Esophagus muscularis mucosa (tissue), 4 donors: ENCODE measurements at places on chromosomes 11 and 22. TPM values are rescaled to one million over a fixed set of nuclear protein-coding genes. Genes with fewer than 3 reads are reported as not detected.

The ARHGAP8 gene
- 0.58 TPM for total RNA-seq

The ELF5 gene
- total RNA-seq = not detected

The SPCS2 gene
- total RNA-seq = 98.7 TPM

The PAMR1 gene
- 5.0 TPM for total RNA-seq

The GALNT18 gene
- total RNA-seq = 29.1 TPM

The ALDH3B1 gene
- total RNA-seq = 11.5 TPM

The OR8D1 gene
- total RNA-seq = not detected

The RIMBP3B gene
- not detected for total RNA-seq

The GLYAT gene
- total RNA-seq = not detected

The FZD4 gene
- 42.3 TPM for total RNA-seq

The KRTAP5-1 gene
- not detected for total RNA-seq

- no peak for DNase-seq
Observed at GRCh38 chr11:119539583-119539982, 116.6 kb upstream of the THY1 start.

GRCh38 chr11:59174664-59175033, 2.7 kb downstream of the DTX4 start:
- no peak for DNase-seq

- DNase-seq = no peak
Observed at GRCh38 chr11:67352546-67353316, 615 bp downstream of the POLD4 start.

DNA sequence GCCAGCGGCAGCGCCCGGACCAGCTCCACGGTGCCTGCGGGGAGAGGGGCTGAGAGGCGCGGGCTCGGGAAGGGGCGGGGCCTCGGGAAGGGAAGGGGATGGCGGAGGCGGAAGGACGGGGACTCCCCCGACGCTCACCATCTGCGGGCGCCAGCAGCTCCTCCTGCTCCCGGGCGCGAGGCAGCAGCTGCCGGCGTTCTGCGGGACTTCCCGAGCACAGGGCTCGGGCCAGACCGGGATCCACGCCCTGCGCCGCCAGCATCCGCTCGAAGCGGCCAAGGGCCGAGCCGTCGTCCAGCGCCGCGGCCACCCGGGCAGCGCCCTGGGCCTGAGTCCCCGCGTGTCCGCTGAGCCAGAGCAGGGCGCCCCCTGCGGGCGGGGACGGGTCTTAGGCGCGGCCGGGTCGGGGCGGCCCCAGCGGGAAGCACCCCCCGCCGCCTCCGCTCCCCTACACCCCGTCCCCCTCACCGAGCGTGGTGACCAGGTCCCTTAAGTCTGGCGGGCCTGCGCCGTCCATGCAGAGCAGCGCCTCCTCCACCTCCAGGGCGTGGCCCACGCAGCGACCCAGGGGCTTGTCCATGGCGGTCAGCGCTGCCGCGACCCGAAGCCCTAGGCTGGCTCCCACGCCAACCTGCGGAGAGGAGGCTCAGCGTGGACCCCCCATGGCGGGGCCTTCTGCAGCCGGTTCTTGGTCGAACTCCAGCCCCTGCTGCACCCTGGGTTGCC, 873 bp upstream of the SCO2 start:
- DNase-seq = no peak

DNA sequence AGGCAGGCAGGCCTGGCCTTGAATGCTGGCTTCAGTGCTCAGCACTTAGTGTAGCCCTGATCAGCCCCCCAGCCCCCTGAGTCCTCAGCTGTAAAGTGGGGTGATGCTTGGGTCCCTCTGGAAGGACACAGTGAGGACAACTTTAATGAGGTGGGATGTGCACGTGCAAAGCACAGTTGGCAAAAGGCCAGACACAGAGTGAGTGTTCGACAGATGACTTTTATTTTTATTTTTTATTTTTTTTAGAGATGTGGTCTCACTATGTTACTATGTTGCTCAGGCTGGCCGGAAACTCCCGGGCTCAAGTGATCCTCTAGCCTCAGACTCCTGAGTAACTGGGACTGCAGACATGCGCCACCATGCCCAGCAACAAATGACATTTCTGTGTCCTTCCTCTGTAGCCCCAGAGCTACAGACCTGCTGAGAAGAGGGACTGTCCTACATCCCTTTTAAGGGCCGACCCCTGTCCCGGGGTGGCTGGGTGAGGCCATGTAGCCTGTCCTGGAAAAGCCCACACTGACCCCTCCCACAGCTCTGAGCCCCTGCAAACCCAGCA, 6.9 kb upstream of the C11orf96 start:
- DNase-seq = no peak

DNA sequence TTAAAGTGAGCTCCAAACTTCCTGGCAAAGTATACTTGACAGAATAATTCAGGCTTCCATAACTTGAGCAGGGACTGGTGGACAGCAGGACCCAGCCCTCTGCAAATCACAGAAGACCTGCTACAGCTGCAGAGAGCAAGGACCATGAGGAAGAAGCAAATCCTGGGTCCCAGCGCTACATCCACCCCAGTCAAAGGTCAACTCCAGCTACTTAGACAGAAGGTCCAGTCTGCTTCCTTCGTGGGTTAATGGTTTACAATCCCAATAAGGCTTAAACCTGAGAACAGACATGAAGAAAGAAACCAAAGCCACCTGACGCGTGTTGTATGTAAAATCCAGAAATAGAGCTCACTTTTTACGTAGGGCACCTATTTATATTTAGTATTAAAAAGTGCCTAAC, 57.7 kb downstream of the SHANK2 start:
- DNase-seq = no peak

DNA sequence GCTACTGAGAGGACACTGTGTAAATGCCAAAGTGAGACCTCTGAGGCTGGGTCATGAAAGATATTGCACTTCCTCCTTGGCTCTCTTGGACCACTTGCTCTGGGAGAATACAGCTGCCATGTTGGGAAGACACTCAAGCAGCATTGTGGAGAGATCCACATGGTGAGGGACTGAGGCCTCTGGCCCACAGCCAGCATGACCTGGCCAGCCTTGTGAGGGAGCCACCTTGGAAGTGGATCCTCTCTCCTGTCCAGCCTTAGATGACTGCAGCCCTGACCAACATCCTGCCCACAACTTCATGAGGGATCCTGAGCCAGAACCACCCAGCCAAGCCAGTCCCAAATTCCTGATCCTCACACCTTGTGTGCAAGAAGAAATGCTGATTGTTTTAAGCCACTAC, 30.4 kb downstream of the MB start:
- DNase-seq = no peak

DNA sequence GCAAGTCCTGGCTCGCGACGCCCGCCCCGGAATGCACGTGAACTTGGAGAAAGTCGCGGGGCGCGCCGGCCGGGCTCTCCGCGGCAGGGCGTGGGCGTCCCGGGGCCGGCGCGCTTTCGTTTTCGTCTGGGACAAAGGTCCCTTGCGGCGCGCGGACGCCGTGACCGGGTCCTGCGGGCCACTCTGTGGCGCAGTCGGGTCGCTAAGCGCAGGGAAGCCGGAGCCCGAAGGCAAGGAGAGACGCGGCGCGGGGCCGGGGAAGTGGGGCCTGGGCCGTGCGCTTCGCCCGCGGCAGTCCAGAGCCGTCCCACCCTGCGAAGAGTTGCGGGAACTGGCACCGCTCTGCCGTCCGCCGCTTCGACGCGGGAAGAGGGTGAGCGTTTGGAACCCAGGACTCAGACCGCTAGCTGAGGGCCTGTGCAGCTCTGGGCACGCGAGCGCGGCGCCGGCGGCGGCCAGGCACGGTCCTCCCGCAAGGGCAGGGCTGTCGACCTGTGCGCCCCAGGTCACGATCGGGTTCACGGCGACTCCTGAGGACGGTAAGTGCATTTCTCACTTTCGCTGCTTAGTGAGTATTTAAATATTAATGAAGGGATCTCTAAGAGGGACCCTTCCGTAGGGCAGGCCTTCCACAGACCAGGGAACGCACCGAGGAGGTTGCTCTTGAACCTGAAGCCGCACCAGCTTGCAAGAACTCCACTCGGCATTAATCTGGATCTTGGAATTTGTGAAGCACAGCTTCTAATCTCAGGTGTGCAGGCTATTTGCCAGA, 78.0 kb upstream of the PPARA start:
- no peak for DNase-seq

GRCh38 chr22:19686946-19687345, 27.4 kb upstream of the SEPTIN5 start:
- no peak for DNase-seq

DNA sequence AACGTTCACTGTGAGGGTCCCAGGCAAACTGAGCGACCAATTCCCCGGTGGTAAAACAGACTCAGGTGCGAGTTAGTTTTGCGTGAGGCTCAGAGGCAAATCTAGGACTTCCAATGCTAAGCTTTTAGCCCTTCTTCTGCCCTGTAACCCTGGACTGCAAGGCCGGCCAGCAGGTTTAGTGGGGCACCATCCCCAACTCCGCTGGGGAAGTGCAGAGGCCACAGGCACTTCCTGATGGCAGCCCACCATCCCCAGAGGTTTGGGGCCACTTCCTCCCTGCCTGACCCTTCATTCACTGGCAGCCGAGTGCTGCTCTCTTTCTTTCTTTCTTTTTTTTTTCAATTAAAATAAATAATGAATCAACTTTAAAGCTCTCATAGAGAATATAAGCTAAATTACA, 124.6 kb upstream of the B3GAT1 start:
- DNase-seq = no peak
